ENCODE measurements at places on chromosomes 11 and 22.
A peak's percentile ranks its signal among the peaks of the same experiment; 100 is the strongest.

- DNase-seq, result no peak
Measured at GRCh38 chr11:27703481-27703880, 3.2 kb upstream of the BDNF start.

GRCh38 chr22:46078241-46079092 is 71.9 kb upstream of the PPARA start:
- DNase-seq, result peak; percentile 75

GRCh38 chr22:29715240-29715639 is 4.6 kb upstream of the CABP7 start:
- DNase-seq, result peak; percentile 62

DNA sequence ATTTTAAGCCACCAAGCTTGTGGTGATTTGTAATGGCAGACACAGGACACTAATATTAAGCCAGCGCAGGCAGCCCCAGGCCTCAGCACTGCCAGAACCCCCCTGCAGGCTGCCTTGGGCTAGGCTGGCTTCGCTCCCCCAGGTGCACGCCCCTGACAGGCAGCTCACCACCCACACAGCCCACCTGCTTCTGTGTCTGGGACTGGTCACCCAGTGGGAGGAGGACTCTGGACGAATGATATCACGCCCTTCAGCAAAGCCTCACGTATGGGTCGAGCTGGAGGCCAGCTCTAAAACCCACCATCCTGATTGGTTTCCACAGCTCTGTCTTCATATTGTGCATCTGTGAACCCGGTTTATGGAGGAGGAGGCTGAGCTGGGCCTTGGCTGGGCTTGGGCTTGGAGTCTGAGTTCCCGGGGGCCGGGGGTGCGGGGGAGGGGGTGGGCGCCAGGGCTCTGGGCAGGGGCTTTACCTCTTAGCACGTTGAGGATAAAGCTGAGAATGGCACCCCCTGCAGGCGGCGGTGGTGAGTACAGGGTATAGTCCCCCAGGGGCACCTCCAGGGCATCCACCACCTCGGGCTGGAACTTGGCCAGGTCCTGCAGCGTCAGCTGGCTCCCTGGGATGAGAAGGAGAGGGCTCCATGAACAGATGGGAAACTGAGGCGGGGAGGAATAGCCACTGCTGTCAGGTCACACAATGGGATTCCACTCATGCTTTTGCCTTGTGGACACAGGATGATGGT is 13.8 kb downstream of the GGT5 start:
- DNase-seq, result no peak

DNA sequence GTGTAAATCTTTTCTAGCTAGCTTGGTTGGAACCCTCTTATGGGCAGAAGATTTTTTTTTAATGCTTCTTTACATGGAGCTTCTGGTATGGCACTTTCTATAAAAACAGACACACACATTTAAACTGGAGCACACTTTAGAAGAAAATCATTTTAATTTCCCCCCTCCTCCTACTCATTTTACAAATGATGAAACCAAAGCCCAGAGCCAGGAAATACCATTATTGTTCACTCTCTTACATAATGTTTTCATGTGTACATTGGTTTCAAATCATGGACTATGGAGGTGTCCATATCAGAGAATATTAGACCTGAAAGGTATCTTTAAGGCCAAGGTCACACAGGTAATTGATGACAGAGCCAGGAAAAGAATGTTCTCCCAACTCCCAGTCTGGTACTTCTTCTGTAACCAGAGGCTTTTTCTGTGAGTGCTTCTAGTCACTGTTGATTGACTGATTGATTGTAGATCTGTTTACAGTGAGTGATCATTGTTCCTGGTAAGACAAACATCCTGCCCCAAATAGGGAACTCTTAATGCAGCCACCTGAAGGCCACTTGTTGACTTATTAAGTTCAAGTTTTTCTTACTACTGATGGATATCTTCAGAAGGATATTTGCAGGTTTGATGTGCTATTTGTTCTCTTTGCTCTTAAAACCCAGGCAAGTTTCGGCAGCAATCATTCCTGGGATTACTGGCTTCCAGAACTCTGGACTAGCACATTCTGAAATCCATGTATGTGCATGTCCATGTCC is 26.8 kb upstream of the ME3 start:
- no peak for DNase-seq

DNA sequence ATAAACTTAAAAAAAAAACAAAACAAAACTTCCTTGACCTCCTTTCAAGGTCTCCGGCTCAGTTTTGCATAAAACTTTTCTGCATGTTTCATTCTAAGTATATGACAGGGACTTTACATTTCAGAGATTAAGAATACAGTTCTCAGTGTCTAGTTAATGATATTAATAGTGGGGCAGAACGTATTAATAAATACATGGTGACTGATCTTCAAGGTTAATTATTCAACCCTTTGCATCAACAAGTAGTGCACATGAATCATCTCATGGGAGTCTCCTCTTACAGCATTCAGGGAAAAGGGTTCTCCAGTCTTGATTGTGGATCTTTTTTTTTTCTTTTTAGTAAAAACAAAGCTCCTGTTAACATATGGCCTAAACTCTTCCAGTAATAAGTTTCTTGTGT is 146.8 kb downstream of the KIRREL3 start:
- no peak for DNase-seq

DNA sequence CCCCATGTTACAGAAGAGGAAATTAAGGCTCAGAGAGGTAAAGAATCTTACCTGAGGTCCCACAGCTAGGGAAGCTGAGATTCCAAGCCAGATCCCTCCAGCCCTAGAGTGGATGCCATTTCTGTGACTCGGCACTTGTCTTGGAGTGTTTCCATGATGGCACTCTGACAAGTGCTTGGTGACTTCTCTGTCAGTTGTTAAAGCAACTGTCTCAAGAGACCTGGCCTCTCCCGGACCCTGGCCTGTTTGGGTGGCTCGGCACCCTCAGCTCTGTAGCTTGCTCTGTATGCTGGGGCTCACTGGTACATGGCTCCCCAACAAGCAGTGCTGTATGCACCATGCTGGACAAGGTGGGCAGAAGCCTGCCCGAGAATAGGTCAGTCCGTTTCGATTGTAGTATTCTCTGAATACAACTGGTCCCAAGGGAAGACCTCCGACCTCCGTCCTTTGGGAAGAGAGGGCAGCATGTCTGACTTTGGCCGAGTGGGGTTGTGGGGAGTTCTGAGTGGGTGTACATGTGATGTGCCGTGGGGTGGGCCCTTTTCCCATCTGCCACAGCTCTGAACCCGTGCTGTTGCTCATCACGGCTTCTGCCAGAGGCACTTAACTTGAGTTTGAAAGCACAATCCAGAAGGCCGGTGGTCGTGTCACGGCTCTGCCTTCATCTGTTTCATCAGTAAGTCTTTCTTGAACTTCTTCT is 12.4 kb downstream of the ACO2 start:
- DNase-seq, result no peak

- DNase-seq, result peak; percentile 34
Measured at GRCh38 chr11:1559111-1559951, 12.7 kb downstream of the DUSP8 start.

DNA sequence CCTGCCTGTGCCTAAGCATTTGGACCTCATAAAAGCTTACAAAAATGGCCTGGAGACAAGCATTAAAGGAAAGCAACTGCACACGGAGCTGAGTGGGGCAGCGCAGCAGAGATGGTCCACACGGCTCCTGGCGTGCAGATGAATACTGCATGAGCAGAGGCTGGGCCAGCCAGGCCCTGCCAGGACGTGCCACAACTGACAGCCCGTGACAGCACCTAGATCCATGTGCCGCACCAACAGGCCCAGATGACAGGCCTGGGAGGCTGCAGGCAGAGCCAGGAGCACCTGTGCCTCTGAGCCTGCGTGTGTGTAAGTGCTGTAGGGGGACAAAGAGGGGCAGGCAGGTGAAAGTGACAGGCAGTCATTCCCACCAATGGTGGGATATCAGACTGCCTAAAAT is 33.4 kb downstream of the MICAL3 start:
- DNase-seq, result no peak

- DNase-seq, result no peak
Measured at GRCh38 chr11:102085864-102086551, 24.2 kb upstream of the YAP1 start.

GRCh38 chr11:119445850-119446249 is 22.9 kb upstream of the THY1 start:
- no peak for DNase-seq

GRCh38 chr22:17110791-17111550 is 10.2 kb downstream of the TMEM121B start:
- DNase-seq, result no peak

DNA sequence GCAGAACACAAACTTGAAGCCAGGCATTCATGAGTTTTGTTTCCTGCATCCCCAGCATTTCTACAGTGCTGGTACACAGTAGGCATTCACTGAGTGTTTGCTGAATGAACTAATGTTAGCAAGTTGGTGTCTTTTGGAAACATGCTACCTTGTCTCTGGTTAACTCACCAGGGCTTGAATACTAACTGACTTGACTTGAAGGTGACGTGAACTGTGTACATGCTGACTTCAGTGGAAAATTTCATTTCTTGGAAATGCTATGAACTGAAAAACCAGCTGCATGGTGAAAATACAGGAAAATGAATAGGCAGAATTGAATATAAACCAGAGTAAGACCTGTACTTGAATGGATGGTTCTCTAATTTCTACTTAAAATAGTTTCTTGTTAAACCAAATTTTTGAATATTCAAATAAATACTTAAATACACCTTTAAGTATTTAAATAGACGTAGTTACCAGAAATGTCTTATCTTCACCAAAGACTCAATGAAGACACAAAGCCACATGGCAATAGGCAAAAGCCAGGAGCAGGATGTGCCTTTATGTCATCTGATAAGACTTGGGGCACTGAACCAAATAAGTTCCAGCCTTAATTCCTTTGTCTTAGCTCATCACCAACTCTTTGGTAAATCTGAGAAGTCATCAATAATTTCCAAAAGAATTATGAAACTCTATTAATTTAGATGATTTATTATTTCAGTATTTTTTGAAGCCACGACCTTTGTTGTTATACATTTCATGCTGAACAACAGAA is 39.7 kb upstream of the POU2AF2 start:
- no peak for DNase-seq

- DNase-seq, result no peak
Measured at GRCh38 chr11:130177782-130178181, 18.2 kb downstream of the ST14 start.

- DNase-seq, result no peak
Measured at GRCh38 chr22:36740716-36741115, 35.2 kb downstream of the IFT27 start.

GRCh38 chr22:47030143-47030661 is 267.8 kb downstream of the TBC1D22A start:
- DNase-seq, result no peak

DNA sequence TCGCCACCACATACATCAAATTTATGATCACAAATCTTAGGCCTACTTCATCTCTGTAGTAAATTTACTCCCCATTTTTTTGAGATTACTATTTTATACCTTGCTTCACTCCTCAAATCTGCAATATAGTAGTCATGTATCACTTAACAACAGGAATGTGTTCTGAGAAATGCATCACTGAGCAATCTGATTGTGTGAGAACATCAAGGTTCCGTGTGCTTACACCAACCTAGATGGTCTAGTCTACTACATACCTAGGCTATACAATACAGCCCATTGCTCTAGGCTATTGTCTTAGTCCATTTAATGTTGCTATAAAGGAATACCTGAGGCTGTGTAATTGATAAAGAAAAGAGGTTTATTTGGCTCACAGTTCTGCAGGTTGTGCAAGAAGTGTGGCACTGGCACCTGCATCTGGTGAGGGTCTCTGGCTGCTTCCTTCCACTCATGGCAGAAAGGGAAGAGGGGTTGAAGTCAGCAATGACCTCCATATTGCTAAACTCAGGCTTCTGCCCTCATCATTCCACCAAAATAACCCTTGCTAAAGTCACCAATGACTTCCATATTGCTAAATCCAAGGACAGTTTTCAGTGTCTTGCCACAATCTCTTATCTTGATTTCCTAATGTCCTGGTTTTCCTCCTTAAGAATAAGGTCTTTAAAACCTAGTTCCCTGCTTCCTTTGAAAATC is 140.3 kb downstream of the RBFOX2 start:
- DNase-seq, result no peak

GRCh38 chr11:94656968-94657367 is 89.8 kb downstream of the PIWIL4 start:
- DNase-seq, result no peak

DNA sequence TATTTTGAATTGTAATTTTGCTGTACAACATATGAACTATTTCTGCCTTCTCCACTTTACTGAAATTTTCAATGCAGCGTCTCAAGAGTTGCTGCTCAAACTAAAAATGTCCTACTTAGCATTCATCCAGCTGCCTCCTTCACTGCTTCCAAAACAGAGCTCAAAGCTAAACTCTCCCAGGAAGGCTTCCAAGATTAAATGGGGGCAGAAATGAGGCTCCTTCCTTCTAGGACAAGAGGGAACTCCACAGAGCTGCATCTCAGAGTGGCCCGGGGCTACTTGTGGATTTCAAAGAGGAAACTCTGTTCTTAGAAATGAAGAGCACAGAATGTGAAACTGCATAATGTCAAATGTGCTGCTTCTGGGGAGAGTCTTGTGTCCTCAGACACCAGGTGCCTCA is 295.9 kb upstream of the NCAM1 start:
- DNase-seq, result no peak

GRCh38 chr22:44448271-44448830 is 49.7 kb downstream of the RTL6 start:
- DNase-seq, result no peak

DNA sequence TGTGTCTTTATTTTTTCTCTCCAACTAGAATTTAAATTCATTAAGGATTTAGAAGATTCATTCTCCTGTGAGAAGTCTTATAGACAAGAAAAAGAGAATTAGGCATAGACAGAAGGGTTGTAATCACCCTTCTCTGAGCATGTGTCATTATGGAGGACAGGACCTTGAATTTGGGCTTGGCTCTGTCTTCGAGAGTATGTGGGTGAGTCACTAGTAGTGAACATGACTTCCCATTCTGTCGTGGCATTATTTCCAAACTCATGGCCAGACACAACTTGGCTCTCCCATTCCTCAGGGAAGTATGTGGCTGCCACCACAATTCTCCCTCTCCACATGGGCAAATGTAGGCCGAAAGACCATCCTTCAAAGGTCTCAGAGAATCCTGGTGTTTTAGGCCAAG is 14.3 kb upstream of the ANKK1 start:
- DNase-seq, result no peak

- no peak for DNase-seq
Measured at GRCh38 chr11:132093536-132094259, 723.3 kb downstream of the NTM start.

- DNase-seq, result no peak
Measured at GRCh38 chr22:45587638-45588505, 83.8 kb upstream of the ATXN10 start.

DNA sequence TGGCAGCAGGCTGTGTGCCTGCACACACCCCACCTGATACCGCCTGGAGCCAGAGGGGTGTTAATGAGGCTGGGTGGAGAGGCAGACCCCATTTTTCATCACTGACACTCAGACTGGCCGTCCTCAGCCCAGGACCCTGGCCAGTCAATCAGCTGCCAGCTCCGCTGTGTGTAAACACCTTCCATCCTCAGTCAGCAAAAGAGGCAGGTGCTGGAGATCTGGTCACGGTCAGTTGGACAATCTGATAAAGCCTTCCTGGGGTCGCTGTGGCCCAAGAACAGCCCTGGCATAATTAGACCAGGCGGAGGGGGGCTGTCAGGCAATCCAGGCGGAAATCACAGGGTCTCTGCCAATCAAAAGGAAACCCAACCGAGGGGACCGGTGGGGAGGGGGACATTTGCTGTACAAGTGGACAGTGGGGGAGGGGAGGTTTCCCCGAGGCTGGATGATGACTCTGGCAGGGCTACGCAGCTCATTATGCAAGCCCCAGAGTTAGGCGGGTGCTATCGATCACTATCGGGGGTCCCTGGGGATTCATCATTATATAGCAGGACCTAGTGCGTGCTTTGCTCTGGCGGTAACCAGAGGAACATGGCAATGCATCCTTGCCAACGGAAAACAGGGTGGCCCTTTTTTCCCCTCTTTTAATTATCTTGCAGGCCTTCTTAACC is 72.9 kb downstream of the ABTB2 start:
- peak; percentile 16 for DNase-seq
